Stomach (tissue), 19 donors: ENCODE measurements at places on chromosomes 7 and 10. TPM values are rescaled to one million over a fixed set of nuclear protein-coding genes. Genes with fewer than 3 reads are reported as not detected.

GRCh38 chr10:124539935-124540641, 78.5 kb downstream of the LHPP start:
- H3K4me1 ChIP-seq: peaks cover 9% of the 10 kb centered on the region
- no peaks in the 10 kb centered on the region for H3K27me3 ChIP-seq
- no peaks in the 10 kb centered on the region for H3K36me3 ChIP-seq
- no peak overlapping the region for H3K4me3 ChIP-seq
- peak; percentile 85 for DNase-seq
- no peak overlapping the region for H3K27ac ChIP-seq

GRCh38 chr10:73495226-73495883, 469 bp downstream of the PPP3CB start:
- H3K36me3 ChIP-seq: peaks cover 37% of the 10 kb centered on the region
- peak; percentile 93 for DNase-seq
- H3K27ac ChIP-seq: peak overlapping the region; percentile 100
- peak overlapping the region; percentile 73 for H3K4me3 ChIP-seq

The HOXA5 gene
- total RNA-seq: 18.2 TPM

DNA sequence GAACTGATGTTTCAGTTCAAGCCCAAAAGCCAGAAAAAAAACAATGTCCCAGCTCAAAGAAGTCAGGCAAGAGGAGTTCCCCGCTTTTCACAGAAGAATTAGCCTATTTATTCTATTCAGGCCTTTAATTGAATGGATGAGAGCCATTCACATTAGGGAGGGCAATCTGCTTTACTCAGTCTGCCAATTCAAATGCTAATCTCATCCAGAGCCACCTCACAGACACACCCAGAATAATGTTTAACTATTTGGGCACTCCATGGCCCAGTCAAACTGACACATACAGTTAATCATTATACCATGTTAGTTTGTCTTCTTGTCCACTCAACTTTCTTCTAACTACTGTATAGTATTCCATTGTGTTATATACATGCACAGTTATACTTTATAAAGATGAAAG, 2.6 kb upstream of the NPSR1 start:
- H3K27ac ChIP-seq: no peak overlapping the region
- DNase-seq: no peak
- no peaks in the 10 kb centered on the region for H3K27me3 ChIP-seq

DNA sequence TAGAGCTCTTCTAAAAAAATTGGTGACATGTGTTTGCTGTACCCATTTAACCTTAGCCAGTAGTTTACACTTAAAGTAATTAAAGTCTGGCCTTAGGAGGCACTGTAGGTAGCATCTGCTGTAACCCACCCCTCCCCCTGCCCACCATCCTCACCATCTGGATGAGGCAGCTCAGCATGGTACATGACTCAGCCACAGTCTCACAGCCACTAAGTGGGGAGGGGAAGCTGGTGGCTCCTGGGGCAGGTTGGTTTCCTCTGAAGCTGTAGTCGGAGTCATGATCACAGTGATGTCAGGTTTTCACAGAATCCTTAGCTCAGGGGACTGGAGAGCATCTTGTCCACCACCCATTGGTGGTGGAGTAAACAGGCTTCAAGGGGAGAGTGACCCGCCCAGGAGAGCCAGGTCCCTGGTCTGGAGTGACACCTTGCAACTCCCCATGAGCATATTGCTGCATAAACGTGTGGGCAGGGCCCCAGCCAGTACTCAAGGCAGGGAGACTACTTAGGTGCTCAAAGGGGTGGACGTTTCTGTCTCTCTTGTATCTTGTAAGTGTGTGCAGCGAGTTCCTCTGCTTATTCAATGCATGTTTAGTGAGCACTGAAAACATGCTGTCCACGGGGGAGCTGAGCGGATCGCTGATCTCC, 125.9 kb downstream of the GRK5 start:
- no peak for DNase-seq
- H3K4me1 ChIP-seq: no peaks in the 10 kb centered on the region
- no peaks in the 10 kb centered on the region for H3K36me3 ChIP-seq
- H3K27ac ChIP-seq: no peak overlapping the region
- no peak overlapping the region for H3K4me3 ChIP-seq

DNA sequence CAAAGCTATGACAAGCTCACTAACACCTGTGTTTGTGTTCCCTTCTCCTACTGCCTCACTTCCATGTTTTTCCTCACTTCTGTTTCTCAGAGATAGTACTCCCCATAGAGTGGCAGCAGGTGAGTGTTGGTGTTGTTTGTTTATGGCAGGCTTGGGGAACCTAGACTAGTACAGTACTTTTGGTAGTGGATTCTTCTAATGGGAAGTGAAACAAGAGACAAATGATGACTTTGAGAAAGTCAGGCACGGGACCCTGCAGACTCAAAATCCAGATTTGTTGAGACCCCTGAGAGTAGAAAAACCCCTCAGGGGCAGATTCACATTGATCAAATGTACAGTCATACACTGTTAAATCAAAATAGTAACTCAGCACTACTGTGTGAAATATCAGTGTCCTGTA, 6.4 kb upstream of the CFAP69 start:
- no peak for DNase-seq
- no peaks in the 10 kb centered on the region for H3K36me3 ChIP-seq
- H3K4me3 ChIP-seq: no peak overlapping the region

The INHBA gene
- 3.5 TPM for total RNA-seq

The MYL7 gene
- total RNA-seq: not detected

- DNase-seq: no peak
- no peaks in the 10 kb centered on the region for H3K27me3 ChIP-seq
- H3K4me3 ChIP-seq: no peak overlapping the region
- peaks cover 7% of the 10 kb centered on the region for H3K4me1 ChIP-seq
- no peaks in the 10 kb centered on the region for H3K36me3 ChIP-seq
- no peak overlapping the region for H3K27ac ChIP-seq
Measured at GRCh38 chr10:63553473-63553872, 32.3 kb downstream of the REEP3 start.

The LZTS2 gene
- total RNA-seq: 43.5 TPM

- H3K27ac ChIP-seq: peak overlapping the region; percentile 75
- peaks cover 36% of the 10 kb centered on the region for H3K4me1 ChIP-seq
- no peaks in the 10 kb centered on the region for H3K27me3 ChIP-seq
- DNase-seq: peak; percentile 95
Measured at GRCh38 chr10:11875494-11876281, 52.5 kb downstream of the PROSER2 start.
